NCI-H1105 (cell line): ENCODE measurements at places on chromosomes 1 and 21.

GRCh38 chr1:212367474-212368072, 47.1 kb downstream of the PACC1 start:
- no peak for DNase-seq

DNA sequence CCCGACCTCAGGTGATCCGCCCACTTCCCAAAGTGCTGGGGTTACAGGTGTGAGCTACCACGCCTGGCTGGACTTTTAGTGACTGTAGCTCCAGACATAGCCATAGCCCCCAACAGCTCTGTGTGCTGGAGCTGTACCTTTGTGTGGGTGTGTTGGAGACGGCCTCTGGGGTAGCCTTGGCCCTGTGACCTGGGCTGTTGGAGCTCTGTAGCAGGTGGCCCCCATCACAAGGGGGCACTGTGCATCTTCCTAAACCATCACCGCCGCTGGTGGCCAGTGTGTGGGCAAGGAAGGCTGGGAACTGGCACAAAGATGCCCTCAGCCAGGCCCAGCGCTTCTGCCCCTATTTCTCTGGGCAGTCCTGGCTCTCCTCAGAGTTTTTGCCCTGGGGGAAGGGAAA, 38.4 kb upstream of the FOXO6 start:
- no peak for DNase-seq

GRCh38 chr1:9459816-9460407, 79.4 kb upstream of the SLC25A33 start:
- DNase-seq: no peak

- DNase-seq: no peak
These were observed 30.7 kb downstream of the AKNAD1 start for GRCh38 chr1:108826081-108826635.

DNA sequence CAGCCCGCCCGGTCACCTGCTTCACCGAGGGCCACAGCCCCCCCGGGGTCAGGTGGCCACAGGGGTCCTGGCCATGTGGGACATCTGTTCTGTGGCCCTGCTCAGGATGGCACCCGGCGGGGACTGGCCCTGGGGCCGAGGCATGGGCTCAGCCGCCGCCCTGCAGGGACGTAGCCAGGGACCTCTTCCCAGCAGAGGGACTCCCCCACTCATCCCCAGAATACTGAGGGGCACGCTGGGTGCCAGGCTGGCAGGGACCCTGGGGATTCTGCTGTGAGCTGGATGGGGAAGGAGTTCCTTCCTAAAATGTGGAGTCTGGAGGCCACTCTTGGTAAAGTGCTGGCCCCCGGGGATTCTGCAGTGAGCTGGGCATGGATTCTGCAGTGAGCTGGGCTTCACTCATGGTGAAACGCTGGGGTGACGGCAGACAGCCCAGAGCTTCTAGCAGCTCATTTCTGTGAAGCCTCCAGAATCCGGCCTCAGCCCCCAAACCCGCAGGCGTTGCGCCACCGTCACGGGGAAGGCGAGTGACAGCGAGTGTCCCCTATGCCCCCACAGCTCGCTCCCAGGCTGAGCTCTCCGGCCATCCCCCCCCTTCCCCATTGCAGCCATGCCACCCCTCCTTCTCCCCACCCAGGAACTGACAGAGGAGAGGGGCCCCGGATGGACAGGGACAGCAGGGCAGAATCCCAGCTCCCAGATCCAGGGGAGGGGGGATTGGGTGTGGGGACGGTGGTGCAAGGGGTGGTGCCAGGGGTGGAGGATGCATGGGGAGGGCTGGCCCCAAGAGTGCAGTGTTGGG, 1.4 kb downstream of the ITGB2 start:
- no peak for DNase-seq

DNA sequence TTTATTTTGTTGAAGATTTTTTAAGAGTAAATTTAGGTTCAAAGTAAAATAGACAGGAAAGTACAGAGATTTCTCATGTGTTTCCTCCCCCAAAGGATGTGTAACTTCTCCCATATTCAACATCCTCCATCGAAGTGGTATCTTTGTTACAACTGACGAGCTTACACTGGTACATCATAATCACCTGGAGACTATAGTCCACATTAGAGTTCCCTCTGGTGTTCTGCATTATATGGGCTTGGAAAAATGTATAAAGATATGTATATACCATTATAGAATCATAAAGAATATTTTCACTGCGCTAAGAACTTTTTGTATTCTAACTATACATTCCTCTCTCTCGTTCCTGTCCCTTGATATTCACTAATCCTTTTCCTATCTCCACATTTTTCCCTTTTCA, 203.7 kb downstream of the AMY1C start:
- no peak for DNase-seq

GRCh38 chr1:84985365-84985764, 11.5 kb downstream of the MCOLN2 start:
- DNase-seq: no peak

GRCh38 chr1:199780948-199781670, 246.4 kb upstream of the NR5A2 start:
- no peak for DNase-seq

GRCh38 chr1:223076362-223076761, 66.7 kb downstream of the TLR5 start:
- no peak for DNase-seq

DNA sequence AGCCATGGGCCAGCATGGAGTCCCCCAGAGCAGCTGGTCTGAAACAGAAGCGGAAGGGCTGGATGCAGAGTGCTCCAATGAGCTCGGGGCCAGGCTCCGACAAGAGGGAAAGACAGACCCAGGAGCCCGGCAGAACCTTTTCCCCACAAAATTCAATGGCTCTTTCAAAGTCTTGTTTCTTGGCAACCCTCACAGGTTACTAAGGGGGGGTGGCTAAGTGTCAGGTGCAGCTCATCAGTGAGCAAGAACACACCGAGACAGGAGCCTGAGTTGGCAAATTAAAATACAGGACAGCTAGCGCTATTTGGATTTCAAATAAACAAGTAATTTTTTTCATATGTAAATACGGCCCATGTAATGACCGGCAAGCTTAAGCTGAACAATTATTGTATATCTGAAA, 27.3 kb downstream of the PGBD5 start:
- DNase-seq: no peak

- DNase-seq: no peak
These were observed 17.7 kb downstream of the RGS8 start for GRCh38 chr1:182666706-182667105.

- DNase-seq: no peak
These were observed 3.9 kb downstream of the NHLH1 start for GRCh38 chr1:160370561-160371345.

- no peak for DNase-seq
These were observed 9.2 kb upstream of the PTGS2 start for GRCh38 chr1:186689376-186689775.

GRCh38 chr1:59302297-59302696, 5.4 kb downstream of the FGGY start:
- no peak for DNase-seq

GRCh38 chr1:181089676-181090544, 1.4 kb downstream of the IER5 start:
- peak; percentile 64 for DNase-seq

GRCh38 chr1:44905276-44905675, 62.2 kb upstream of the PTCH2 start:
- no peak for DNase-seq

GRCh38 chr1:62318756-62319544, at the start of gene KANK4:
KANK4 (minus strand) TSS chr1:62319434; CDS start chr1:62281564, 37,870 bp downstream.
- no peak for DNase-seq

GRCh38 chr1:224201383-224201782, 18.3 kb downstream of the DEGS1 start:
- no peak for DNase-seq

- DNase-seq: peak; percentile 20
These were observed at the start of gene TTC39A for GRCh38 chr1:51330331-51331201. TTC39A (minus strand) TSS chr1:51330562; CDS start chr1:51330477, 85 bp downstream.

DNA sequence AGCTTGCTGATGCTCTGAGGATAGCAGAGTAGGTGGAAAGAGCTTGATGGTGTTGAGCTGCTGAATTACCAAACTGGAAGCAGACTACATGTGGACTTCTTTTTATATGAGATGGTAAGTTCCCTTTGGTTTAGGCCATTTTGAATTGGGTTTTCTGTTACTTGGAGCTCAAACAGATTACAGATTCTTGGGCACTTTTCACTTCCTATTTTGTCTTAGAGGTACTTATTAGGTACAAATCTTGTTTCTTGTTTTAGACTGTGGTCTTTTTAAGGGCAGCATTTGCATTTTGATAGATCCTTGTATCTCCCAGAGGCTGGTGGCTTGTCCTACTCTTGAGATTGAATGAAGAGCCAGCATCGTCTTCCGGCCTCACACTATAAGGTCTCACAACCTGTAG, 70.2 kb downstream of the GADD45A start:
- no peak for DNase-seq

DNA sequence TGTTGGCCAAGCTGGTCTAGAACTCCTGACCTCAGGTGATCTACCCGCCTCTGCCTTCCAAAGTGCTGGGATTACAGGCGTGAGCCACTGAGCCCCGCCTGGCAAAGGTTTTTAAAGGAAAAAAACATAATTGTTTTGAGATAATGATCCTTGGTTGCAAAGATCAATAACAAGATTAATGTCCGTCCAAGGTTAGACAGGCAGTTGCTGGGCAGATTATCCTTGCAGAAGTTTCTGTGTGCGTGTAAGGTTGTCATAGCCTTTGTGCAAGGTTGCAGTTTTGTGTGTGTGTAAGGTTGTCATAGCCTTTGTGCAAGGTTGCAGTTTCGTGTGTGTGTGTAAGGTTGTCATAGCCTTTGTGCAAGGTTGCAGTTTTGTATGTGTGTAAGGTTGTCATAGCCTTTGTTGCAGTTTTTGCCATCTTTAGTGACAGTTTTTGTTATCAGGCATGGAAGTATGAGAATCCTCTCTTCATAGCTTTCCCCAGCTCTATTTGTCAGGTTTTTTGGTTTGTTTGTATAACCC, 3.6 kb downstream of the YBEY start:
- no peak for DNase-seq

- no peak for DNase-seq
These were observed 54.8 kb downstream of the EVA1C start for GRCh38 chr21:32467291-32467690.

DNA sequence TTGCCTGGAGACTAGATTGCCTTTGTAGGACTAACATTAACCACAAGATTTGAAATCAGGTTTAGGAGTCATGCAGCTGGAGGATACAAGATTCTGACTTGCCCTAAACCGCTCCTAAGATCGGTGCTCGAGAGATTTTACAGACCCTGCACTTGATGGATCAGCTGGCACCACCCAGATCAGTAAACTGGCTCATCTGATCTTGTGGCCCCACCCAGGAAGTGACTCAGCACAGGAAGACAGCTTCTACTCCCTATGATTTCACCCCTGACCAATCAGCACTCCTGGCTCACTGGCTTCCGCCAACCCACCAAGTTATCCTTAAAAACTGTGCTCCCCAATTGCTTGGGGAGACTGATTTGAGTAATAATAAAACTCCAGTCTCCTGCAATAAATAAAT, 876 bp upstream of the CATSPERE start:
- DNase-seq: no peak

- DNase-seq: no peak
These were observed 17.0 kb upstream of the OLFML2B start for GRCh38 chr1:162040657-162041056.

DNA sequence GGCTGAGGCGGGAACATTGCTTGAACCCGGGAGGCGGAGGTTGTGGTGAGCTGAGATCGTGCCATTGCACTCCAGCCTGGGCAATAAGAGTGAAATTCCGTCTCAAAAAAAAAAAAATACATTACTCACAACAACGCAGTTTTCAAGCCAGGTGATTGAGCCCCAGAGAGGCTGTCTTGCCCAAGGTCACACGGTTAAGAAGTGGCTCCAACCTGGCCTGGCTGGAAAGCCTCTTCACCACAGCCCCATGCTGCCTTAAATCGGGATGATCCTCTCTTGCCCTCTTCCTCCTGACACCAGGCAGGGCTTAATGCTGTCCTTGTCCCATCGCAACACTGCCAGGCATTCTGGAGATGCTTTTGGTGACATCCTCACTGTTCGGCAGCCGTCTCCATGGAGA, 21.6 kb downstream of the DRAXIN start:
- no peak for DNase-seq

DNA sequence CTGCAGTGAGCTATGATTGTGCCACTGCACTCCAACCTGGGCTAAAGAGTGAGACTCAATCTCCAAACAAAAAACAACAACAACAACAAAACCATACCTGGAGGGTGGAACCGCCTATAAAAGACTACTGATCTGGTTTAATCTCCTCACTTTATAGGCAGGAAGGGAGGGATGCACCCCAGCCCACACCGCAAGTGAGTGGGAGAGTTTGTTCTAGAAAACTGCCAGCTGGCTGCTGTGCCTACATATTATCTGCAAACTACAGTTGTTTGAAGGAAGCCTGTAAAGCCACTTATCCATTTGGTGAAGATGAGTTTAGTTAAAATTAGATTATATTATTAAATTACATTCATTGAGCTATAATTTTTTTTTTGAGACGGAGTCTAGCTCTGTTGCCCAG, 9.1 kb upstream of the SRSF10 start:
- DNase-seq: no peak

DNA sequence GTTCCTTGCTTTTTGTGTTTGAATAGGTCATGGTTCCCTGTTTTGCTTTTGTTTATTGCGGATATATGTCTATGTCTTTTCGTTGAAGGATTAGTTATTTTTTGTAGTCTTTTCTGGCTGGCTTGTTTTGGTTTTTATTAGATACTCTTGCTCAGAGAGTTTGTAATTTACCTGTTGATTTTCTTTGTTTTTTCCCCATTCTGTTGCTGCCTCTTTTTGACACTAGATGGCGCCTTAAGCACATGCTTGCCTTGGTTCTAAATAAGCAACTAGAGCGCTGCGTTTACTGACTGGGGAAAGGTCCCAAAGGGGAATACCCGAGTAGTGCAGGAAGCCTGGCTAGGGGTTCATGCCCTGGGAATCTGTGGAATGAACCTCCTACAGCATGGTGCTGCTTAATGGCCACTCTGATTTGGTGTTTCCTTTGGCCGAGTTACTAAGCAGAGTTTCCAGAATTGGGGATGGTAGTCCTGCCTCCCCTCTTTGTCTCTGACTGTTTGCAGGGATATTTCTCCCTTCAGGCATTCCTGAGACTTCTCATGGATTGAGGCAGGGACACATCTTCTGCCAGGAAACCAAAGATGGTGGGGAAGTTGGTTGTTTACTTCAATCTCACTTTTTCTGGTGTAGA, 143.2 kb downstream of the PTPRU start:
- peak; percentile 59 for DNase-seq

DNA sequence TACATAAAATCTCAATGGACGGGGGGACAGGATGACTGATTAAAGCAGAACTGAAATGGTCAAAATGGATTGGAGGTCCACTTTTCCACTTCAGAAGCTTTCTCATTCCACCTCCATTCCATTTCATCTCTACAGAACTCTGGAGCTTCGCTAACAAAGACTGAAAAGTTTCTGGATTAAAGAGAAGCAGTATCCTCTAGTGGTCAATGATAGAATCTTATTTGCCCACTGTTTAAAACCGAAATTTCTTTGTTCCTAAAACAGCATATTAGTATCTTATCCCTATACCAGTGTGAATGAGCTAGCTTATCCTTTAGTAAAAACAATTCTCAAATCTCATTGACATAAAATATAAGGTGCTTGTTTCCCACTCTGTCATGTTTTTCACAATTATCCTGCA, 890.6 kb downstream of the KCNT2 start:
- DNase-seq: no peak

DNA sequence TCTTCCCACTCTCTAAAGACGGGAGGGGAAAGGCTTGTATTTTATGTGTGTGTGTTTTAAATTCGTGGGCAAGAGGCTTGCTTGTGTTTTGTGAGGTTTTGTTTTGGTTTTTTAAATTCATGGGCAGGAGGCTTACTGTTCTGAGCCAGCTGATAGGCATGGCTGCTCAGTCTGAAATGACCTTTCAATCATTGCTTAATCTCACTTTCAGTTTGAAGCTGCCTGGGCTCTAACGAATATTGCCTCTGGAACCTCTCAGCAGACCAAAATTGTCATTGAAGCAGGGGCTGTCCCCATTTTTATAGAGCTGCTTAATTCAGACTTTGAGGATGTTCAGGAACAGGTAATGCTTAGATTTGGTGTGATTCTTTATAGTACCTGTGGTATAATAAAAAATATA, 20.3 kb upstream of the TXLNA start:
- no peak for DNase-seq
